ENCODE measurements at places on chromosomes 11 and 22. TPM values are rescaled to one million over a fixed set of nuclear protein-coding genes. Genes with fewer than 3 reads are reported as not detected.
A peak's percentile ranks its signal among the peaks of the same experiment; 100 is the strongest.

The OR52W1 gene
- total RNA-seq = not detected

GRCh38 chr22:18055619-18056160 is 22.1 kb upstream of the PEX26 start:
- no peak for DNase-seq
- H3K27ac ChIP-seq = peak overlapping the region; percentile 97
- no peaks in the 10 kb centered on the region for H3K27me3 ChIP-seq
- peaks cover 45% of the 10 kb centered on the region for H3K4me1 ChIP-seq
- no peaks in the 10 kb centered on the region for H3K36me3 ChIP-seq

DNA sequence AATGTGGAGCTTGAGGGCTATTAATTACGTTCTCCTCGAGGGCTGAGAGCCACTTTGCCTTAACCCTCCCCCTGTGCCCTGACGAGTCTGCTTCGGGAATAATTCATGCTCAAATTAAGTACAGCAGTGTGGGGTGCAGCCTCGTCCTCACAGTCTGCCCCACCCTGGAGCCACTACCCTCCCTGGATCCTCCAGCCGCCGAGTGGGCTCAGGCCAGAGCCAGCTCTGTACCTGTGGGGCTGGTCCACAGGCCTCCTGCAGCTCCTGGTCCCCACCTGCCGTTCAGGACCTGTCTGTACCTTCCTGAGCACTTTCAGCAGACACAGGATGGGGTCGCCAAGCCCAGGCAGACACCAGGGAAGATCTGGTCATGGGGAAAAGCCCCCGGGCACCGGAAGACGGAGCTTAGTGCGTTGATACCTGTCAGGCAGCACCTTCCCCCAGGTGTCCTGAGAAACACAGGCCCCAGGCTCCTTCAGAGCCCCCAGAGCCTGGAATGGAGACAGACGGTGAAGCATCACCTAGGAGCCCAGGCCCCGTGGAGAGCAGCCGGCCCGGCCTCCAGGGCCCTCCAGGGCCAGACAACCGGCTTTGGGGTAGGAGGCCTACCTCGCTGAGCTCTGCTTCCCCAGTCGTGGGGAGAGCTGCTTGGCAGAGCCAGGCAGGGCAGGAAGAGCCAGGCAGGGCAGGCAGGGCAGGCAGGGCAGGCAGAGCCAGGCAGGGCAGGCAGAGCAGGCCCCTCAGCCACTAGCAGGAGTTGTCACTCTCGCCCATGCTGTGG is 9.7 kb downstream of the TSPAN32 start:
- no peaks in the 10 kb centered on the region for H3K36me3 ChIP-seq
- no peak for DNase-seq
- H3K27me3 ChIP-seq = no peaks in the 10 kb centered on the region
- H3K27ac ChIP-seq = no peak overlapping the region
- peaks cover under 1% of the 10 kb centered on the region for H3K4me1 ChIP-seq

DNA sequence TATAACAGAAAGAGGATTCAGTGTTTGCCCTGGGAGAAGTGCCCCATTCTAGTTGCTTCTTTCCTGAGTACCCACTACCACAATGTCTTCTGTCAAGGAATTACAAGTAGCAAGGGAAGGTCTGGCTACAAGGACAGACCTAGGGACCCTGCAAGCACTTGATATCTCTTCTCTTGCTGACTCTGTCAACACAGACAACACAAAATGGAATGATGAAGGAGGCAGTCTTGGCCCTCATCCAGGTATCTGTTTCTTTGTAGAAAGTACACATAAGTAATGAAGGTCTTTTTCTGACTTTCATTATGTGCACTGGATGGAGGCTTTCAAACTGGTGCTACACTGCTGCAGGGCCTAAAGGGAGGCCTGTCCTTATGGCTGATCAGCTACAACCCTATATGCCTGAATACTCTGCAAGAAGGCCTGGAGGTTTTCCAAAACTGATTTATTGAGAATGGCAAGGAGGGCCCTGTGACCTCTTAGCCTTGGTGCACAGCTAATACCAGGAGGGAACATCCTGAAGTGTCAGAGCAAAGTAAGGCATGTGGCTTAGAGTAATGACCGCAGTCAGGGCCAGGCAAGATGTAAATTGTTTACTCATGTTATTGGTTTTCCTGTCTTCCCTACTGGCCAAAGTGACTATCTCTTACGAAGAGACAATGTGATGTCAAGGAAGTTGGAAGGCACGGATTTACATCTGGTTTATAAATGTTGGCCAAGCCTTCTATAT is 31.2 kb downstream of the GAB2 start:
- peaks cover 34% of the 10 kb centered on the region for H3K36me3 ChIP-seq
- no peak overlapping the region for H3K27ac ChIP-seq
- DNase-seq = no peak
- H3K4me3 ChIP-seq = no peak overlapping the region
- H3K4me1 ChIP-seq = peaks cover 7% of the 10 kb centered on the region

DNA sequence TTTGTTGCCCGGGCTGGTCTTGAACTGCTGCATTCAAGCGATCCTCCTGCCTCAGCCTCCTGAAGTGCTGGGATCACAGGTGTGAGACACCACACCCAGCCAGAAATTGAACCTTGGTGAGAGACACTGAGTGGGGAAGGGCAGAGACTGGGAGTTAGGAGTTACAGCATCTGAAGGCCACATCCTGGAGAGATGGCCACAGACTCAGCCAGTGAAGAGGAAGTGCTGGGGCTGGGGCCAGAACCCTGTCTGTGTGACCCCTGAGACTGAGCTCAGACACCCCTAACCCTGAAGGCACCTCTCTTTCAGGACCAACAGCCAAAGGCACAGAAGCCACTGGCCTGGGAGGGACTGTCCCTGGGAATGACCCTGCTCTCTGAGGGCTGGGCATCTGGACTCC is 33.8 kb downstream of the TXN2 start:
- no peak overlapping the region for H3K27ac ChIP-seq
- no peaks in the 10 kb centered on the region for H3K27me3 ChIP-seq
- no peak overlapping the region for H3K4me3 ChIP-seq
- H3K4me1 ChIP-seq = peaks cover 69% of the 10 kb centered on the region
- no peak for DNase-seq
- H3K36me3 ChIP-seq = no peaks in the 10 kb centered on the region

DNA sequence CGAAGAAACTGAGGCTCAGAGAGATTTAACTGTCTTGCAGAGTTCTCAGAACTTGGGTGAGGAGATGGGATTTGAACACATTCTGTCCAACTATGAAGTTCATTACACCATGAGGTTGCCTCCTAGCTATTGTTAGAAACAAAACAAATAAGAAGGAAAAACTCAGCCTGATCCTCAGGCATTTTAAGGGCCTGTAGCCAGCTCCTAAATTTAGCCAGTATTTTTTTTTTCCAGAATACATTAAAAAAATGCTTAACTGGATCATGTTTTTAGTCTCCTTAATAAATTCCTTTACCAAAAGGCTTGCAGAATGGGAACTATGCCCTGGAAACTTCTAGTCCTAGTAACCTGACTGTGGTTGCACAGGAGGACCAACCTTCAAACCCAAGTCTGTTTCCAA is 212.0 kb downstream of the CSNK2A3 start:
- H3K4me1 ChIP-seq = no peaks in the 10 kb centered on the region
- no peak for DNase-seq
- H3K27ac ChIP-seq = no peak overlapping the region

DNA sequence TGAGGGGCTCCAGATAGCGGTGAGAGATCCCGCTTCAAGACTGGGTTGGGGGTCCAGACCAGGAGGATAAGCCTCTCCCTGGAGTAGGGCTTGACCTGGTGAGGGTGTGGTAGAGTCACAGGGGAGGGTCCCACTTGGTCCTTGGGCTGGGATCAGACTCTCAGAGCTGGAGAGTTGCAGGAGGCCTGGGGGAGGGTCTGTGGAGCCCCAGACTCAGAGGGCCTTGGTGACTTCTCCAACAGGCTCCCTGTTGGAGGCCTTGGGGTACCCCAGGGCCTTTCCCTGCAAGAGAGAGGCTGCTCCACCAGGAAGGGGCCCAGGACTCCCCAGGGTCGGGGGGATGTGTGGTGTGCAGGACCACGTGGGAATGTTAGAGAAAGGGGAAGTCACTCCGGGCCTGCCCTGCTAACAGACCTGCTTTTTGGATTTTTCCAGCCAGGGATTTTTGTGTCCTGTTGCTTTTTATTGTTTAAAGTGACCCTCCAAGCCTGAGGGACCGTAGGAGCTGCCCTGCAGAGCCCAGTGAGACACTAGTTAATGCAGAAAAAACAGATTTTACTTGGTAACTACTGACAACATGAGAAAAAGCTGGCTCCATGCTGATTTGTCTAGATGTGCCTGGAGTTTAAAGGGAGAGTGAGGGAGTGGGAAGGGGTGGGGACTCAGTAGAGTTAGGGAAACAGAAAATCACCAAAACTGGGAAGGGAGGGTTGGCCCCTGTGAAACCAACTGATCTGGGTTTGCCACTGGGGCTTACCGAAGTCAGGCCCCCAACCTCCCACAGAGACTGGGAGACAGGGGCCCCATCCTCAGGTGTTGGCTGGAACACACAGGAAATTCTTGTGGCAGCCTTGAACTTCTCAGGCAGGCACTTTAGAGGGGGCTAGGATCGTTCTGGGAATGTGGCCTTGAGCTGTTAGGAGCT is 801 bp upstream of the TXNRD2 start:
- H3K4me1 ChIP-seq = peaks cover 52% of the 10 kb centered on the region
- H3K4me3 ChIP-seq = peak overlapping the region; percentile 94
- DNase-seq = peak; percentile 34
- H3K27ac ChIP-seq = peak overlapping the region; percentile 94
- no peaks in the 10 kb centered on the region for H3K27me3 ChIP-seq

Measured in activated B cell treated with CpG ODN at 0.5 μM for 24 hours (primary cell).